ENCODE measurements at places on chromosomes 7 and 10.

GRCh38 chr7:30147785-30148184, 13.0 kb downstream of the MTURN start:
- no peak for DNase-seq

- DNase-seq: no peak
Measured at GRCh38 chr7:151174246-151175046, 7.0 kb upstream of the GBX1 start.

DNA sequence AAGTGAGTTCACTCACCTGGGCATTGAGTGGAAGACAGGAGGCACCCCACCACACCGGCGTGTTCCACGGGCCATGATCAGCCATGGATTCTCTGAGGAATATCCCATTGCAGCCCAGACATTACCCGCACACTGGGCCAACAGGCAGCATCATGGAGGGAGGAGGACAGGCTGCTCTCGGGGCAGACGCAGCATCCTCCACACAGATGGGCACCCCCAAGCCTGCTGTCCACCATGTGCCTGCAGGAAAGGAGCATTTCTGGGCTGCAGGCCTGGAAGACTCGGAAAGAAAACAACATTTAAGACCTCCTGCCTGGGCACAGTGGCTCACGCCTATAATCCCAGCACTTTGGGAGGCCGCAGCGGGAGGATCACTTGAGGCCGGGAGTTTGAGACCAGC, 71.0 kb upstream of the SH2B2 start:
- DNase-seq: no peak

GRCh38 chr10:70093335-70093944, 39.2 kb downstream of the AIFM2 start:
- DNase-seq: no peak

DNA sequence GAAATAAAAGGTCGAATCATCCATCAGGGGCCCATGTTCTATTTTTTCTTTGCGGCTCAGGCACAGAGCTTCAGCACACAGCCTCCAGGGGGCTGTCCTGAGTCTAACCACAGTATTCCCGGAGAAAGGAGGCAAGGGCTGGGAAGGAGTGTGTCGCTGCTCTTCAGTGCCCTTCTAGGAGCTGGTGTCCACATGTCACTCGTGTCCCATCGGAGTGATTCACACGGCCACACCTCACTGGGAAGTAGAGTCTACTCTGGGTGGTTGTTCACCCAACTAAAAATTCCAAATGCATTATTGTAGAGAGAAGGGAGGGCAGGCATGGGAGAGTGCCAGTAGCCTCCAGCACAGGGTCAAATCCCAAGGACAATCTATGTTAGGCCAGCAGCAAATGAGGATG, 114.8 kb upstream of the LANCL2 start:
- no peak for DNase-seq

- DNase-seq: no peak
Measured at GRCh38 chr10:56782503-56782902, 421.4 kb upstream of the ZWINT start.

- no peak for DNase-seq
Measured at GRCh38 chr10:5892007-5892406, 2.0 kb downstream of the FBH1 start.

DNA sequence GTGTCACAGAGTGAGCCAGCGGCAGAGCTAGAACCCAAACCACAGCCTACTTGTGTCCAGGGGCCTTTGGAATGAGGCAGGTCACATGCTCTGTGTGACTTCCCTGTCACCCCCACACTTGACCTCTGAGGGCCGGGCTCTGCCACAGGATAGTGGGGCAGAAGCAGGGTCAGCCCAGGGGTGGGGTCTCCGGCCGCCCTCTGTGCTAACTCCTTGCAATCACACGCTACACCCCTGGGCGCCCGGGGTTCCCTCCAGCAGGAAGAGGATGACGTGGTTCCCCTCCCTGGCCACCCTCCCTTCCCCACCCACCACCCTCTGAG, 19.8 kb downstream of the TECPR1 start:
- DNase-seq: no peak

GRCh38 chr10:44856696-44857095, 54.4 kb upstream of the TMEM72 start:
- no peak for DNase-seq

GRCh38 chr10:117112220-117112619, 25.9 kb downstream of the VAX1 start:
- DNase-seq: no peak

GRCh38 chr7:104035351-104035750, 45.9 kb upstream of the RELN start:
- no peak for DNase-seq

DNA sequence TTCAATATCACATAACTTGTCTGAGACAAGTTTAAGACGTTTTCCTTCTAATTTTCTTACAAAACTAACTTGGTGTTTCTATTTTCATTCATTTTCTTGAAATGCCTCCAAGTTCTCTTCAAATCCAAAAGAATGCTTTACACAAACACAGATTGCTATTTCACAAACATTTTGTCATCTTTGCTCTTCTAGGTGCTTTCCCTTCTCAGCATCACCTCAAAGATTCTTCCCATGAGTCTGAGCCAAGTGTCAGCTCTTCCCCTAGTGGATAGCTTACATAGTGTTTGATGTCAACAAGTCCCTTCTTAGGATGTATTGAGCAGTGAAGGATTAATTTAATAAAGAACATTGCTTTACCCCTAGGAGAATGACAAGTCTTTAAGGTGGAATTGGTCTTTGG, 38.1 kb upstream of the SEMA3A start:
- DNase-seq: no peak

- no peak for DNase-seq
Measured at GRCh38 chr7:32588657-32589056, 93.4 kb downstream of the AVL9 start.

DNA sequence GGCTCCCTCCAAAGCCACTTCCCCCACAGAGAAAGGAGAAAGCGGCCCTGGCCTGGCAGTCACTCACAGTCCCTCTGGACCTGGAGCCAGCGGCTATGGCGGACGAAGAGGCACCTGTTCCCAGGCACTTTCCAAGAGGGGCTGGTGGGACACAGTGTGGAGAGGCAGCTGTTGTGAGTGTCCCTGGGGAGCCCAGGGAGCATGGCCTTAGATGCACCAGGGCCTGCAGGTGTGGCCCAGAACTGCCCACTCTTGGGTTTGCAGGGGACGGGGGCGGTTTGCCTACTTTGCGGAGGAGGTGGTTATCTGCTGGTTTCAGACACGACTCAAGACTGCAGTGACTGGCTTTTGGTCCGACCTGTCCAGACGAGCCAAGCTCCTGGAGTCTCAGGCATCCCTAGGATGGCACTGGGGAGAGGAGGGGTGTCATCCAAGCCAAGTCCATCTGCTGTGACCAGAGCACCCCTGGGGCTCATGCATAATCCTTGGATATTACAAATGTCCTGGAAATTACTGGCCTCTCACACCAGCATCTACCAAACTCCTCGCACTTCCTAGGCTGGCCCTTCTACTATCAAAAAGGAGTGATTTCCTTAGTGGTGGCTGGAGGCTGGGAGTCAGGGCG, 18.4 kb downstream of the CTBP2 start:
- no peak for DNase-seq

- DNase-seq: no peak
Measured at GRCh38 chr7:46554688-46555422, 633.8 kb upstream of the IGFBP3 start.

GRCh38 chr7:132551439-132551838, 24.8 kb downstream of the PLXNA4 start:
- no peak for DNase-seq

DNA sequence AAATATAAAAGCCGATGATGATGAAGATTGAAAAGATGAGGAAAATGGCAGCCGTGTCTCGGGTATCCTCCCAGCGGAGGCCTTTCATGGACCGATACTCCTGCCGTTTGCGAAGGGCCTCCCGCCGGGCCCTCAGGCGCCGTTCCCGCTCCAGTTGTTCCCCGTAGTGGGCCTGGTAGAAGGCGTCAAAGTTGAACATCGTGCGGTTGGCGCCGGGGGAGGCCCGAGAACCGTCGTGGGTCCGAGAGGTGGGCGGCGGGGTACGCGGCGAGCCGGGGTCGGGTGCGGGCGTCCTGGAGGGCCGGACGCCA, 553 bp downstream of the DNAJC30 start:
- DNase-seq: no peak

GRCh38 chr10:6612371-6612770, 32.3 kb upstream of the PRKCQ start:
- DNase-seq: no peak

DNA sequence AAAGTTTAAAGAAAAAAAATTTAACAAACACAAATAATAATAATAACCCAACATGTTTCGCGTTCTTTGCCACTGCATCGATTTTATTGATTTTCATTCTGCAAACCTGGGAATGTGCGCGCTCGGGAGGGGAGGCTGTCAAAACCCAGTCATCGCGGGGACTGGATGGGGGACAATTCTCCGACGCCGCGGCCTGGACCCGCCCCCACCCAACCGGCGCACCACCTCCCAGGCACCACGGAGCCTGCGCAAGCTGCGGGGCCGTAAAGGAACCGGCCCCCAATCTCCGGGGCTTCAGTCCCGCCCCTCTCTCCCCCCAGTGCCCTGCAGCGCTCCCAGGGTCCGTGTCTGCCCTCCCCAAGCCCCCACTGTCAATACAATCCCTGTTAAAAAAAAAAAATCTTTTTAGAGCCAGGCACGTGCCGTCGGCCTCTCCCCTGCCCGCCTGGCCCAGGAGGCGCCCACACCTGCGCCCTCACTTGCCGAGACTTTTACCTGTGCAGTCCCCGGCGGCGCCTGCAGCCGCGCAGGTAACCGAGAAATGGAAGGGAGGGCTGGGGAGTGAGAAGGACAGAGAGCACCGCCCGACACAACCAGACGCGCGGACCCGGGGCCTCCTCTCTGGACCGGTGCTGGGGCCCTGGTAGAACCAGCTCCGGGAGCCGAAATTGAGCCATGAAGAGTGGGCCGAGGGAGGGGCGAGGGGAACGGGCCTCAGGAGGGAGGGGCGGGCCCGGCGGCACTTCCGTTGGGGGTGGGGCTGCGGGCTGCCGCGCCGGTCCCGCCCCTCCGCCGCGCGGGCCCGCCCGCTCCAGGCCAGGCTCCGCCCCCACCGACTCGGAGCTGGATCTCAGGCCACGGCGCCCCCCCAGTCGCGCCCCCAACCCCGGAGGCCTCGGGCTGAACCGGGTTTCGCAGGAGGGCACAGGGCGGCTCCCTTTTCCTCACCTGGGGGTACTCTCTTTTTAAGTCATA, 7.6 kb upstream of the ZNF503 start:
- DNase-seq: no peak

- DNase-seq: no peak
Measured at GRCh38 chr10:810351-810846, 120.9 kb upstream of the DIP2C start.

DNA sequence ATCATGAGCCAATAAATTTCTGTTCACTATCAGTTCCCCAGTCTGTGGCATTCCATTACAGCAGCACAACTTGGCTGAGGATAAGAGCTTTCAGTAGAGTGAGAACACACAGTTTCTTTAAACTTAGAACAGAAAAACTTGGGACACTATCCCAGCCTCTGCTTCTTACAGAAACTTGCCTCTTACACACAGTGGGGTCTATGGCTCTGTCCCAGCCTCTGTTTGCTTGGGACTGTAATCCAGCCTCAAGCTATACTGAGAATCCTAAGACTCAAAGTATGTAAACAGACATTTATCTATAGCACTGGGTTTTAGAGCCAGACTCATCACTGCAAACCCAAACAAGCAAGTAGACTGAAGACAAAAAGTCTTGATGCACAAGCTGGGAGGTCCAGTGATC, 355.8 kb upstream of the VSTM2A start:
- no peak for DNase-seq

DNA sequence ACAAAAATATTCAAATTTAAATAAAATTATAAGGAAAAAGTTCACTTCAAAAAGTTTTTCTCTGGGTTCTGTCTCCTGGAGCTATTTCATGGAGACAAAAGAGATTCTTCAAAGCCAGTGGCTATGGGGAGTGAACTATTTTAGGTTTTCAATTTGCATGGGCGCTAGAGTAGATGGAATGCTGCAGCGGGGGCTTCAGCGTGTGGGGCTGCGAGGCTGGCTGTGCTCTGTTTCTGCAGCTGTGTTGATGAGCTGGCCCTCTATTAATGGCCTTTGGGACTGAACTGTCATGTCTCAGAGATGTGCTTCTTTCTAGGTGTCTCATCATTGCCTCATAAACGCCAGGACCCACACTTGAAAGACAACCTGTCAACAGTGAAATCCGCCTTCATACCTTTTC, 108.4 kb upstream of the NPY start:
- no peak for DNase-seq

DNA sequence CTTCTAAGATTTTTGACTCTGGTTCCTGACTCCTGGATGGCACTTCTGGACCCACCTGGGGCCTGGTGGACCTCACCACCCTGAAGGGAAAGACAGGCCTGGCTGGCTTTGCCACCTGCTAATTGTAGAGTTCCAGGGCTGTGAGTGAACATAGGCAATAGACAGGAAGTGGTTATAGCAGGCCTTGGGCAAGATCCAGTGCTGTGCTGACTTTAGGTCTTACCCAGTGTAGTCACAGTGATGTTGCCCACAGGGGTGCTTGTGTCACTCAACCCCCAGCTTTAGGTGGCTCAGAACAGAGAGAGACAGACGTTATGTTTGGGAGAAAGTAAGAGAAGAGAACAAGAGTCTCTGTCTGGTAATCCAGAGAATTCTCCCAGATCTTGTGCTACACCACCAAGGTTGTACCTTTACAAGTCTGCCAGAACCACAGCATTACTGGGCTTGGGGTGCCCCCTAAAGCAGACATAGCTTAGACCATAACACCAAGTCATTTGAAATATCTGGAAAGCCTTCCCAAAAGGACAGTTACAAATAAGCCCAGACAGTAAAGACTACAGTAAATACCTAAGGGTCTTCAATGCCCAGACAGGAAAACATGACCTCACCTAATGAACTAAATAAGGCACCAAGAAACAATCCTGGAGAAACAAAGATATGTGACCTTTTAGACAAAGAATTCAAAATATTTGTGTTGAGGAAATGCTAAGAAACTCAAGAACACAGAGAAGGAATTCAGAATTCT, 303.4 kb downstream of the PCLO start:
- no peak for DNase-seq

DNA sequence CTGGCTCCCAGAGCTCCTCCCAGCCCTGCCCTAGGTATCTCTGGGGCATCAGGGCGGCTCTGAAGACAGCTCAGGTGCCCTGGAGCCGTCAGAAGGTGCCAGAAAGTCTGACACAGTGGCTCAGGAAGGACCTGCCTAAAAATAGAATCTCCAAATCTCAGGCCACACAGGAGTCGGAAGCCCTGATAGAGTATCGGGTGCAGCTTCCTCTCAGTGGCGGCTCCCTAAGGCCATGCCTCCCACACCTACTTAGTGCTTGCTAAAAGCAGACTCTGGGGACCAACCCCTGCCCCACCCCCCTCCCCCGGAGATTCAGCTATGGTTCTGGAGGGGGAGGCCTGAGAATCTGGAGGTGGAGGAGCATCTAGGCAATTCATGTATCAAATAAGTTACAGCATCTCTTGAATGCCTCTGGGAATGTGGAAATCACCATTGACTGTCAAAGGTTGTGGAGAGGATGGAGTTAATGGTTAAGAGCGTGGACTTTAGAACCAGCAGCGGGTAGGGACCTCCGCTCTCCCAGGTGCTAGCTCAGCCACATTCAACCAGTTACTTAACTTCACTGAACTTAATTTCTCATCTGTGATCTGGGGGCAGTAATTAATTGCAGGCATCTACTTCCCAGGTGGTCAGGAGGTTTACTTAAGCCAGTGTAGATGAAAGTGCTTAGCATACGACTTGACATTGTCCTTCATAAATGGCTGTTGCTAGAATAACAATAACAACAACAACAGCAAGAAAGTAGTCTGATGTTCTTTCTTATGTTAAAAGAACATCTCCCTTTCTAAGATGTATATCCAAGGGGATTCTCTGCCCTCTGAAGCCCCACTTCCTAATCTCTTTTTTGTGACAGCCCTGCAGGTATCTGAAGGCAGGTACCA, 38.6 kb upstream of the MXI1 start:
- no peak for DNase-seq

Data from stimulated activated CD8-positive, alpha-beta memory T cell treated with anti-CD3 and anti-CD28 coated beads, Interleukin-4, amount 100 ng/mL, for 4 hours (primary cell).